HFFc6 (cell line): ENCODE measurements at places on chromosomes 7 and 10. TPM values are rescaled to one million over a fixed set of nuclear protein-coding genes. Genes with fewer than 3 reads are reported as not detected.

DNA sequence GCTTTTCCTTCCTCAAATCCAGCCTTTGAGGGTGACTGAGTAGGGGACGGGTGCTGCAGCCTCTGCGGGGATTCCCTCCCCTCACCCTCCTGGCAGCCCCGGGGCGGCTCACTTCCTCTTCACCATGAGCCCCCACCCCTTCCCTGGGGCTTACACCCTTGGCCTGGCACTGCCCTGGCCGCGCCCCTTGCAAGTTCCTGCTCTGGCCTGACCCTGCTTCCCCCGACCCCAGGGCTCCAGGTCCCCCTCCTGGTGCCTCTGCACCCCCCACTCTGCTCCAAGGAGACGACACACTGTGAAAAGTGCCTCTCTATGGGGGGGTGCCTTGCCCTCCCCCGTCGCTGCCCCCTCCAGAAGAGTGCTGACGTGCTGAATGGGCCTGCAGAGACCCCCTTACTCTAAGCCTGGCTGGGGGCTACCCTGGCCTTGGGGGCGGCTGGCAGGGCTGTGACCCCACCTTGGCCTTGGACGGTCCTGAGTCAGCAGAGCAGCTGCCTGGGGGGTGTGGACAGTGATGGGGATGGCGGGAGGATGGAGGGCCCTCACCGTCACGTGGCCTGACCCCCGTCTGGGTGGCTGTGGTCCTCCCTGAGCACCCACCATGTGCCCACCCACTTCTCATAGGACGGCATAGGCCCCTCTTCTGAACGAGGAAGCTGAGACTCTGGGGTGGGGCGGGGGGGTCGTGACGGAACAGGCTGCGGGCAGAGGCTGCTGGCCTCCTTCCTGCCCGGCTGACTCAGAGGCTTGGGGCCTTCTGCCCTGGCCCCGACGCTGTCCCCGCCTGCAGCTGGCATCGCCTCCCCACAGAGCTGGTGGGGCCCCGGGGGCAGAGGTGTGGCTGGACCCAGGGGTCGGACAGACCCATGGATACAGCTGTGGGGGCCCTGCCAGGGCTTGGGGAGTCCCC lies 9.8 kb downstream of the LFNG start:
- DNase-seq: peak; percentile 40

DNA sequence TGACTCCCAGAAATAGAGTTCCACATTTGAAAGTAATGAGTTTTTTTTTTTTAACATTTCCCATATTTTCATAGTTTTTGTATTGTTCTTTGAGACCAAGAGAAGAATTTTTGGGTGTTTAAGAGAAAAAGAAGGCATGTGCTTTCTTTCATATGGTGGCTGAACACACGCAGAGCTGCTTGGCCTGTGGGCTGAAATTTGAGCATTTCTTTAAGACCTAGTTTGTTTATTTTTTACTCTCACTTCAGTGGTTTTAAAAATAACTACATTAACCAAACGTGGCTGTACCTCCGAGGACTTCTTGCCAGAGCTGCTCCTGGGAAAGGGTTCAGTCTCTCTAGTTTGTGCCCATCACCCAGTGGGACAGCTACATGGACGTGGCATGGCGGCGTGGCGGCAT lies 58.3 kb downstream of the INPP5A start:
- no peak for DNase-seq

- DNase-seq: no peak
Measured at GRCh38 chr10:118163217-118163616, 116.5 kb upstream of the RAB11FIP2 start.

- DNase-seq: no peak
Measured at GRCh38 chr7:65846008-65846570, 26.8 kb upstream of the VKORC1L1 start.

DNA sequence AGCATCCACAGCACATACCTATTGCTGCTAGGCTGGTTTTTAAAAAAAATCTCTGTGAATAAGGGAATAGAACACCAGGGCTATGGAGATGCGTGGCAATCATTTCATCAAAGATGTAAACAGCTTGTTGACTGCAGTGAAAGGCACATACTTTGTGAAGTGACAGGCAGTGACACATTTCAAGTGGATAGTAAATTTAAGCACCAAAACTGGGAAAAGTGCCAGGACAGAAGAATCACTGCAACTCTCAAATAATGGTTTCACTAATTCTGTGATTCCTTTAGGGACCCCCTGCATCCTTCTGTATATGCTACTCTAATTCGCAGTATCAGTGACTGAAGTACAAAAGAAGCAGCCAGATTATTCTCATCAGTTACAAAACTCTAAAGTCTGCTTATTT lies 145.2 kb upstream of the KLF14 start:
- no peak for DNase-seq

GRCh38 chr7:139995017-139995915 lies 67.5 kb downstream of the PARP12 start:
- peak; percentile 9 for DNase-seq

GRCh38 chr10:97542169-97543024 lies 30.2 kb upstream of the ANKRD2 start:
- DNase-seq: peak; percentile 80

DNA sequence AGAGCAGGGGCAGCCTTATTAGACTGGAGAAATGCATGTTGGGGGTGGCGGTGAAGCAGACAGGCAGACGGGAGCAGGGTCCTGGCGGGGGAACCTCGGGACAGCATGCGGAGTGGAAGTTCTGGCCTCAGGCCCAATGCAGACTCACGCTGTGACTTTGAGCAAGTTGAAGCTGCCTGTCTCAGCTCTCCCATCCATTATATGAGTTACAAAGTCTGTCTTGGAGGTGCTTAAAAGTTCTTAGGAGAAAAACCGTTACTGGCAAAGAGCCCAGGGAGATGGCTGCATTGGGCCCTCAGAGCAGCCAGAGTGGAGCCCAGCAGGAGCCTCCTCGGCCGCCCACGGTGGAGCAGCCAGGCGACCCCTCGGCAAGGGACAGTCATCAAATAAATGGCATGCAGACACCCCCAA lies 509.5 kb downstream of the PLXNA4 start:
- peak; percentile 29 for DNase-seq

DNA sequence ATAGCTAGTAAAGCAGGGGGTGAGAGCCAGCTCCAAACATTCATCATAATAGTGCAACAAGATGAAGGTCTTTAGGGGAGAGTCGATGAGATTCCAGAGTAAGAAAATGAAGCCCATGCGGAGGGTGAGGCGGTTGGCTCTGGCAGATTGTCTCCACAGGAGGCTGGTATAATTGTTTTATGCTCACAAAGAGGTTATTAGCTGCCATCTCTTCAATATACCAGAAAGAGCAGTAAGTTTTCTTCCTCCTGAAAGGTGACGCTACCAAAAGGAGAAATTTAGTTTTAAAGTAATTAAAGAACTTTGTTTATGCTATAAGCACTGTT lies 59.2 kb upstream of the KCNIP2 start:
- DNase-seq: no peak

GRCh38 chr7:78022165-78022564 lies 223.6 kb downstream of the PHTF2 start:
- DNase-seq: no peak

DNA sequence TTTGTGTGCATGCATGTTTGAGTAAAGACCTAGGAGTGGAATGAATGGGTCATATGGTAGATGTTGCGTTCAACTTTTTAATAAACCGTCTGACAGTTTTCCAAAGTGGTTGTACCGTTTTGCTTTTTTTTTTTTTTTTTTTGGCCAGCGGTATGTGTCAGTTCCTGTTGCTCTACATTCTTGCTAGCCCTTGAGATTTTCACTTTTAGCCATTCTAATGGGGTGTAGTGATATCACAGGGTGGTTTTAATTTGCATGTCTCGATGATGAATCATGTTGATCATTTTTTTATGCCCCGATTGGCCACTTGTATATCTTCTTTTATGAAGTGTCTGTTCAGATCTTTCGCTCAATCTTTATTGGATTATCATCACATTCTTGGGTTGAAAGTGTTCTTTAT lies 320.7 kb downstream of the CAMK1D start:
- no peak for DNase-seq

- DNase-seq: no peak
Measured at GRCh38 chr10:98664329-98665042, 217.8 kb upstream of the HPS1 start.

- DNase-seq: no peak
Measured at GRCh38 chr10:24459836-24460235, 250.9 kb downstream of the KIAA1217 start.

DNA sequence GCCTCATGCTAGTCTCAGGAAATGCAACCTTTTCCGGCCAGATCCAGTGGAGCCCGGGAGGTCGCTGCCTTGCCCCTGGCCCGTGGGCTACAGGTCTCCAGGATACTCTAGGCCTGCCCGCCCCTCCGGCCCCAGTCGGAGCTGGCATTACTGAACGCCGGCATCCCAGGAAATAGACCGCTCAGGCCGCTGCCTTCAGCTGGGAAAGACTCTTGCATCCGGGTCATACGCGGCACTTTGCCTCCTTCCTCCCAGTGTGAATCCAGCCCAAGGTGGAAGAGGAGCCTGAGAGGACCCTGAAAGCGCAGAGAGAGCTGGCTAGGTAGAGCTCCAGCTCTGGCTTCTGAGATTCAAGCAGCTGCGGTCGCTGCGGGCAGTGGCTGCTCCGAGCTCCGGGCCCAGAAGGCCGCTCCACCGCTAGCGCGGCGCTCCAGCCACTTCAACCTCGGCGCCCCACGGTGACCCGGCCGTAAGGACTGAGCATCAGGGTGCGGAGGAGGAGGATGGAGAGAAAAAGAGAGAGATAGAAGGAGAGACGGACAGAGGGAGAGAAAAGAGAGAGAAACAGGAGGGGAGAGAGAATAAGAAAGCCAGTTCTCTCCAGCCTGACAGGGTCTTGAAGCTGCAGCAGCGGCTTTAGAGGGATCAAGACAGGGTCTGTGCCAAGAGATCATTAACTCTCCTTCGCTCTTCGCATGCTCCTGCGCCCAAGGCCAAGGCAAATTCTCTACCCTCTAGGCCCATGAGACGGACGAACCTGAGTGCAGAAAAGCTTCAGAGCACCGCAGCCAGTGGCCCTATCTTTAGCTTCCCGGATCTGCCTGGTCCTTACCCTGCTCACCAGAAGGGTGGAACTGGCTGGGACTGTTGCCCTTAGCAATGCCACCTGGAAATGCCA lies 1.8 kb upstream of the HOXA10 start:
- no peak for DNase-seq

Gene FASTK
- total RNA-seq: 92.8 to 98.2 TPM (median 96.0 TPM) in 3 replicates

Gene SKIDA1
- 0.33 to 0.49 TPM (median 0.35 TPM) in 3 replicates for total RNA-seq
